Glomerular endothelial cell (primary cell): ENCODE measurements at places on chromosomes 13 and 19. TPM values are rescaled to one million over a fixed set of nuclear protein-coding genes. Genes with fewer than 3 reads are reported as not detected.
A peak's percentile ranks its signal among the peaks of the same experiment; 100 is the strongest.

DNA sequence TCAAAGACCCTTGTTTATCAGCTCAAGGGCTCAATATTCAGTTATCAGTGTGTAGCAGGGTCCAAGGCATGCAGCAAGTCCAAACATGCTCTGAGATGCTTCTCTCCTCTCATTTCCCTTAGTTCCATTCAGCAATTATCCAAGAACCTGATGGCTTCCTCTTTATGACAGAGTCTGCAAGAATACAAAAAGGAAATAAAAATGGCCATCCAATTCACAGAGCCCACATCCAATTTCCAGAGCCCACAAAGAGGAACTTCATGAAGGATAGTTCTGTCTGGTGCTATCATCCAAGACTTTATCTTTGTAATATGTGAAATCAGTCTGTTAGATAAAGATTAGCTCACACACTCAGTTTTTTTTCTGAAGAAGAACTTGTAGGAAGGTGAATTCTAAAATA lies 217.2 kb downstream of the LACC1 start:
- no peak for DNase-seq

GRCh38 chr19:28020619-28021258 lies 1192.2 kb downstream of the UQCRFS1 start:
- DNase-seq, result no peak

DNA sequence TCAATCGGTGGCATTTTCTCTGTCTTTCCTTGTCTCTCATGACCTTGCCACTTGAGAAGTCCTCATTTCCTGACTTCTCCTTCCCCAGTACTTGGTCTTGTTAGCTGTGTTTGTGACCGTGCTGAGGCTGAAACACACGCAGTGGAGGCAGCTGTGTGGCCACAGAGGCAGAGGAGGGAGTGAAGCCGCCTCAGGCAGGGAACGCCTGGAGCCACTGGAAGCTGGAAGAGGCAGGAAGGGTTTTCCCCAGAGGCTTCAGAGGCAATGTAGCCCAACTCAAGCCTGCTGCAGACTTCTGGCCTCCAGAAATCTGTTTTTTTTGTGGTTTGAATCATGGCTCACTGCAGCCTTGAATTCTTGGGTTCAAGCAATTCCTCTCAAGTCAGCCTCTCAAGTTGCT lies 29.2 kb upstream of the ARGLU1 start:
- no peak for DNase-seq

- DNase-seq, result no peak
These were observed 1.9 kb downstream of the KCTD12 start for GRCh38 chr13:76884186-76884906.

DNA sequence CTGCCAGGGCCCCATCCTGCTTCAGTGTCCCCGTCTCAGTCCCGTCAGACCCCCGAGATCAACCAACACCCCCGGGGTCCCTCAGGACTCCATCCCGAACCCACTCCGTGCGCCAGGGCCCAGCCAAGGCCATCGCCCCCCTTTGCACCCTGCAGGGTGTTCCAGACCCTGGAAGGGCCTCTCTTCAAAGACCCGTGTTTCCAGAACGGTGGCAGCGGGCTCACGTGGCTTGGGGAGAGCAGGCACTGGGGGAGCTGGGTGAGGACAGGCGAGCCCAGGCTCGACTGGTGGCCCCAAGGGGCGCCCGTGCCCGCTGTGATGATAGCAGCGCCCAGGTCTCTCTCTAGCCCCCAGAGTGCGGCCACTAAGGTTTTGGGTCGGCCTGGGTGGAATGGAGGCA lies 1.4 kb downstream of the KASH5 start:
- no peak for DNase-seq

GRCh38 chr13:33194820-33195692 lies 90.5 kb downstream of the STARD13 start:
- no peak for DNase-seq

DNA sequence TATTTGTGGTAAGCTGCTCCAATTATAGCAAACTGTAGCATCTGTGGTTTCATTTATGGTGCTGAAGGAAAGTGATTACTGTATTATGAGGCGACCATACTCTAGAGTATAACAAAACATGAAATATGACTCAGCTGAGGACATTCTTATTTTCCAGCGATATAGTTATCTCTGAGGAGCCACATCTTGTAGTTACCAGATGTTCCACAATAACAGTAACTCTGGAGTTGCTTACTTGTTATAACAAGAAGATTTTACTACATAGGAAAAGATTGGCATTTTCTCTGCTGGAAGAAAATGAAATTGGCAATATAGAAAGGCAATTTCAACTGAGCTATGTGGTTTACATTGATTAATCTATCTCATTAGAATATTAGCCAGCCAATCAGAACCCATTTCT lies 1634.2 kb downstream of the PCDH9 start:
- DNase-seq, result no peak

- no peak for DNase-seq
These were observed 17.5 kb downstream of the MISP start for GRCh38 chr19:768424-768823.

DNA sequence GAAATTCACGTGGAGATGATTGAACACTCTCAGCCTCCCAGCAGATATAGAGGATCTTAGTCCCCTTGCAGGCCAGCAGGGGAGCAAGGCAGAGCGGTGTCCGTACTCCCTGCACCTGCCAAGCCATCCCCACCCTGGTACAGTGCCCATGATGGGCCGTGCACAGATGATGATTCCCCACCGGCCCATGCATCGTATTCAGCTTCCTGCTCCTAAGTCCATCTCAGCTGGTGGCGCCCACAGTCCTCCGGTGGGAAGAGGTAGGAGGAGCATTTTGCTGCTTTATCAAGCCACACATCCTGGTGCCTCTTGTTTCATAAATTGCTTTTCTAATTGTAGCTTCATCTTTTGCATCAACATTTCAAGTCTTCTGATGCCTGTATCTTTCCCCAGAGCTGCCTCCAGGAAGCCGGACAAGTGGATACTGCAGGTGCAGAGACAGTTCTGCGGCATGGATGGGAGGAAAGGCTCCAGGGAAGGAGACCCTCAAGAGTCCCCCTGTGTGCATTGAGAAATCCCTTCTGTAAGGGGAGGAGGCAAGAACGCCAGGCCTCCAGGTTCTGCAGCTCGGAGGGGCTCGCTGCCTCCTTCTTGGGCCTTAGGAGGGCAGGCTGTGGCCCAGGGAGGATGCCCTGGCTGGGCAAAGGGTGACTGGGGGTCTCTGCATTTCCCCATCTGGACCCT lies 55.3 kb downstream of the F2RL3 start:
- no peak for DNase-seq

GRCh38 chr19:6042776-6043726 lies 65.1 kb upstream of the RANBP3 start:
- DNase-seq, result no peak

DNA sequence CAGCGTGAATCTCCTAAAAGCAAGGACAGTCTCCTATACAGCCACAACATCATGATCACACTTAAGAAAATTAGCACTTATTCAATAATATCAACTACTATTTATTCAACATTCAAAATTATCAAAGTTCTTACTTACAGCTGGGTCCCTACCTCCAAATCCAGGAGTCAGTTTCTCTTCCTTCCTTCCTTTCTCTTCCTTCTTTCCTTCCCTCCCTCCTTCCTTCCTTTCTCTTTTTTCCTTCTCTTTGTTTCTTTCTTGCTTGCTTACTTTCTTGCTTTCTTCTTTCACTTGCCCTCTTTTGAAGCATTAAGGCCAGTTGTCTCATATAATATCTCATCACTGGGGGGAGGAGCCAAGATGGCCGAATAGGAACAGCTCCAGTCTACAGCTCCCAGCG lies 107.6 kb downstream of the DCT start:
- DNase-seq, result no peak

- no peak for DNase-seq
These were observed 2.3 kb downstream of the DDX39A start for GRCh38 chr19:14416817-14417231.

DNA sequence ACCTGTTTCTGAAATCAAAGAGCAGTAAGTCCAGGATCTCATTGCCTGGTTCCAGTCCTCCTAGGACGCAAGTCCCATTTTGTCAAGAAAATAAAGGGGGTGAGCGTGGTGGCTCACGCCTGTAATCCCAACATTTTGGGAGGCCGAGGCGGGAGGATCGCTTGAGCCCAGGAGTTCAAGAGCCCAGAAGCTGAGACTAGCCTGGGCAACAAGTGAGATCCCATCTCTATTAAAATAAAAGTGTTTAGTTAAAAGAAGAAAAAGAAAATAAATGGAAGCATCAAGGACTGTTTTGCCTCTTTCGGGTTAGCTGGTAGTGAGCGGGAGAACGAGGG lies 344 bp upstream of the HAUS5 start:
- no peak for DNase-seq

DNA sequence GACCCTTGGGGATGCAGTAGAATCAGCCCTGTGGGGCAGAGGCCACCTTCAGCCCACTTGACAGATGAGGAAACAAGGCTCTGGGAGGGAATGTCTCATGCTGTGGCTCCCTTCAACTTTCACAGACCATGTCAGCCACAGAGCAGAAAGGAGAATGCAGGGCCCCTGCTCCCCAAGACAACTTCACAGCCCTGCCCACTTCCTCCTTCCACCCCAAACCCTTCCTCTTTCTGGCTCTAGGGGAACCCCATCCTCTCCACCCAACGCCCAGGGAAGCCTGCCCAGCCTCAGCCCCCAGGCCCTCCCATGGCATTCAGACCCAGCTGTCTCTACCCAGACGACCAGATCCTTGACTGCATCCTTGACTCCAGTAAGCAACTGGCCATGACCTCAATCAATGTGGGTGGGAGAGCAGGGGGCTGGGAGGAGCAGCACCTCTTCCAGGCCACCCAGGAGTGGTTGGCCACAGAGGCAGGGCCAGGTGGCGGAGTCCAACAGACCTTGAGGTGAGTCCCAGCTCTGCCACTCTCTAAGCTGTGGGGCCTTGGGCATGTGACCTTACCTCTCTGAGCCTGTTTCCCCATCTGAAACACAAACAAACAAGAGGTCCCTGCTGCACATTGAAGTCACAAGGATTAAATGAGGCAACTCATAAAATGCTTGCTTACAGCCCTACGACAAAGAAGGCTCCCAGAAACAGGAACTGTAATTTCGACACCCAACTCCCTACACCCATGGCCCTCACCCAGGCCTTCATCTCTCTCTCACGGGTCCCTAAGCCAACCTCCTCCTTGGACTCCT lies 15.8 kb downstream of the DEDD2 start:
- no peak for DNase-seq

DNA sequence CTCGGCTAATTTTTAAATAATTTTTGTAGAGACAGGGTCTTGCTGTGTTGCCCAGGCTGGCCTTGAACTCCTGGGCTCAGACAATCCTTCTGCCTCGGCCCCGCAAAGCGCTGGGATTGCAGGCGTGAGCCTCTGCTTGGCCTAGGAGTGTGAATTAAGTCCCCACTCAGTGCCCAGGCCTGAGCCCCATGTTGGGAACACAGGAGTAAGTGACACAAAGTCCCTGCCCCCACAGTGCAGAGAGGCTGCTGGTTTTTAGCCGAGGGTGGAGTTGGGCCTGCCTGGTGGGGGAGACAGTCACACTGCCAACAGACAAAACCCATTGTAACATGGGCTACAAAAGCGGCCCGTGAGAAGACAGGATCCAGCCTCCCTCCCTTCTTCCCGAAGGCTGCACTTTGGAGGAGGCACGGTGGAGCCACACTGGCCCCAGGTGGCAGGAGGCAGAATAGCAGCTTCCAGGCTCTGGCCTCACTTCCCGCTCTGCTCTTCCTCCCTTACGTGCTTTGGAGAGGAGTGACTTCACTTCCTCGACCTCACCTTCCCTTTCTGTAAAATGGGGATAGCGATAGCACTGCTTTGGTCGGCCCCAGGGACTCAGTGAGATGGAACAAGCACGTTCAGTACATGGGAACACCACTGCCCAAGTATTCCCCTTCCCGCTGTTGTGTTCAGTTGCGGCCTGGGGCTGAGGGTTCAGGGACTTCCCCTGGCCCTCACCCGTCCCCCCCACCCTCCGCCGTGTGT lies 15.2 kb upstream of the EHD2 start:
- DNase-seq, result peak; percentile 34

DNA sequence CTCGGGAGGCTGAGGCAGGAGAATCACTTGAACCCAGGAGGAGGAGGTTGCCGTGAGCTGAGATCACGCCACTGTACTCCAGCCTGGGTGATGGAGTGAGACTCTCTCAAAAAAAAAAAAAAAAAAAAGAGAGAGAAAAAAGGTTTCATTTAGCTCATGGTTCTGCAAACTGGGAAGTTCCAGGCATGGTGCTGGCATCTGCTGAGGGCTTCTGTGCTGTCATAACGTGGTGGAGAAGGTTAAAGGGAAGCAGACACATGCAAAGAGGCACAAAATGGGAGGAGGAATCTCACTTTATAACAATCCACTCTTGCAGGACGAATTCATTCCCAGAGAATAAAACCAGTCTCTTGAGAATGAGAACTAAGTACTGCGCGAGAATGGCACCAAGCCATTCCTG lies 34.9 kb upstream of the SIAH3 start:
- DNase-seq, result no peak

DNA sequence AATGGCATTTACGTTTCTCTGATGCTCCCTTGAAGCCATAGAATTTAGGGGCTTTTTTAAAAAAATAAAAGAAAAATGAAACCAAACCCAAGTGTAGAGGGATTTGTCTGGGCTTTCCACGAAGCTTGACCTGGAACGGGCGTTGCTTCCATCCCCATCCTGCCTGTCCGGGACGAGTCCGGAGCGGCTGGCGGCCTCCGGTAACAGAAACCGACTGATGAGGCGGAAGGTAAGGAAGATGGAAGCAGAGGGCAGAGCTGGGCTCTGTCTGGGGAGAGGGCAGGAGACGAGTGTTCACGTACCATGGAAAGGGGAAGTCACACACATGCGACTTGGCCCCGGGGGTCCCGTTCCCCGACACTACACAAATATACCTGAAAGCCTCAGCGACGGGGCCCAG lies 34.3 kb downstream of the BTBD2 start:
- no peak for DNase-seq

Gene CCNA1
- 5.7 and 7.0 TPM in 2 replicates for total RNA-seq

Gene STK11
- 61.8 and 77.7 TPM in 2 replicates for total RNA-seq

Gene APOC1
- total RNA-seq, result 0.44 and 2.3 TPM in 2 replicates

Gene ZNF71
- total RNA-seq, result 24.4 and 24.8 TPM in 2 replicates

Gene ZNF723
- not detected in 2 replicates for total RNA-seq

Gene TMEM38A
- 0.34 and 1.2 TPM in 2 replicates for total RNA-seq

Gene ACP7
- total RNA-seq, result not detected in 2 replicates
